ENCODE measurements at places on chromosomes 3 and 15.

GRCh38 chr3:156353563-156353962 lies 201.4 kb downstream of the SSR3 start:
- DNase-seq = no peak

DNA sequence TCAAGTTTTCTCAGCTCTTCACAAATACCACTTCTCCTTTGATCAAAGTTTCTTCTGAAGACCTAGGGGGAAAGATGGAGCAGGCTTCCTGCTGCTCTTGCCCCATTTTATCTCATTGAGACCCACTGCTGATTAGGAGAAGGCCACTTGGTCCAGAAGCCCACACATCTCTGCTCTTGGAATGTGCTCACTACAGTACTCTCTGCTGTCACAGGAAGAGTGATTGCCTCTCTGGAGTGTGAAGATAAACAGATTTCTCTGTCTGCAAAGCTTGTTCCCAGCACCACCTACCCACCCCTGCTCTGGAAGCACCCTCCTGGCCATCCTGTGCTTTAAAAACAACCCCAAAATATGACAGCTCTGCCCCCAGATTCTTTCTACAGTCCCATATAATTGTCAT lies 41.3 kb upstream of the PRTG start:
- no peak for DNase-seq

DNA sequence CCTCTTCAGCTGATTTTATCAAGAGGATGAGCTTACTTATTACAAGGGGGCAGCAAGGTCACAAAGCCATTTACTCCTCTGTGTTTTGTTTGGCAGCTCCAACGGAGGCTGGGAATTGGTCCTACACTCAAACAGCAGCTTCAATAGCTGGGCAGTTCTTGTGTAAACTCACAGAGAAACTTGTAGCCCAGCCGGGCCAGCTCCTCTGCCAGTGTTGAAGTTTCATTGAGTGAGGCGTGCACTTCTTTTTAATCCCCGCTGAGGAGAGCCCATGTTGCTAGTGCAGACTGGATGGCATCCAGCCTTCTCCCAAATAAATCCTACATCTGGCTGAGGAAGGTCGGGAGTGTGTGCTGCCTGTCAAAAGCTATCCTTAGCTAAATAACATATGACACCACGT lies 59.5 kb downstream of the BFSP2 start:
- DNase-seq = no peak

DNA sequence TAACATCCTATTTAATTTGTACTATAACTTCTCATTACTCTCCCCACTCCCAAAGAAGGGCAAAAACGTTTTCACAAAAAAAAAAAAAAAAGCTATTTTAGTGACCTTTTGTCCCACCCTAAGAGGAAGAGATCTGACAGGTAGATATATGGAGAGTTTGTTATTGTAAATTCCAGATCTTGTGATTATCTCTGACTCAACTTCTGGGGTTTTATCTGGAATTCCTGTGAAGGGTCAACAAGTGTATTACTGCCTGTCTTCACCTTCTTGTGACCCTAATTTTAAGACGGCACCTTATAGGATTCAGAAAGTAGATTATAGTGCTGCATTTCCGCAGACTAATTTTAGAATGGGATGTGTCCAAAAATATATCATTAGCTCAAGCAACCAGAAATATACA lies 205.9 kb upstream of the CDIN1 start:
- DNase-seq = no peak

DNA sequence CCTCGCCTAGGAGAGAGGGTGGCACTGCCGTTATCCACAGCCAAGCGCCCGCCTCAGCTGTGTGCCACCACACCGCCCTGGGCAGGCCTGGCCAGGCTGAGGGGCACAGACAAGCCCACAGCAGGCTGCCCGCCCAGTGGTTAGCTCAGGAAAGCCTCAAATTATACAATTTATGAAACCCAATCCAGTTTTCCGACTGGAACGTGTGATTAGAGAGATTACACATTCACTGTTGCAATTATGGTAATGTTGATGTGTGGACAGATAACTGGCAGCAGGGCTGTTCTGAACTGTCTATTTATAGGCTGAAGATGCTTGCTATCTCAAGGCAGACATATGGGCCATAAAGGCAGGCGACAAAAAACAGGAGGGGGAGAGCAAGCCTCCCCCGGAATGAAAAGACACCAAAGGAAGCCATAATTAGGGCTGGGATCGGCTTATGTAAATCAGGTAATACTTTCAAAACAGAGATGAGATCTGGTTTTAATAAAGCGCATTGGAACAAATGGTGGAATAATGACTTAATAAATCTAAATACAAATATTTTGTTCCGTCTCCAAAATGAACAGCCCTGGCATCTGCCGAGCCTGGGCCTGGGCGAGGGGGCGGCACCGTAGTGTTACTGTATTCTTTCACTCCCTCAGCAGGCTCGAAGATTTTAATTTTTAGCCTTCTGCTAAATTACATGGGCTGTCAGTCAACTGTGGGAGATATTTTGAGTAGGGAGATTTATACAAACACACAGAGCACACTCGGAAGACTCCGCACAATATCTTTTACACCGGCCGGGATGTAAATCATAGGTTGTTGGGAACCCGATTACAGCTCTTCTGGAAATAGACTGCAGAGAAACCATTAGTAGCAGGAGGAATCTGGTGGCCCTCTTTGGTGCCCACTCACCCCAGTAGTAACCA lies 103.1 kb upstream of the TLE3 start:
- no peak for DNase-seq

Measured in activated T-cell treated with anti-CD3 and anti-CD28 coated beads, Interleukin-2, amount 50 U/mL, for 4 hours (primary cell).